ENCODE measurements at places on chromosomes 7 and 10. TPM values are rescaled to one million over a fixed set of nuclear protein-coding genes. Genes with fewer than 3 reads are reported as not detected.

- peak; percentile 46 for DNase-seq
Observed at GRCh38 chr10:72328045-72328828, 26.5 kb downstream of the DNAJB12 start.

DNA sequence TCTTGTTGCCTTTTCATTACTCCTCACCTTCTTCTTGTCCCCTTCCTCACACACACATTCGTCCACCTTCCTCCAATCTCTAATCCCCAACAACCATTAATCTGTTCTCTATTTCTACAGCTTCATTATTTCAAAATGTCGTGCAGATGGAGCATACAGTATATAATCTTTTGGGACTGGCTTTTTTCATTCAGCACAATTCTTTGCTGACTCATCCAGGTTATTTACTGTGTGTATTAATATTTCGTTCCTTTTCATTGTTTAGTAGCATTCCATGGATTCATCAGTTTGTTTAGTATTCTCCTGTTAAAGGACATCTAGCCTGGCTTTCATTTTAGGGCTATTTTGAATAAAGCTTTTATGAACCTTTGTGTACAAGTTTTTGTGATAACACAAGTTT lies 159.3 kb downstream of the PTPN20 start:
- DNase-seq = no peak

DNA sequence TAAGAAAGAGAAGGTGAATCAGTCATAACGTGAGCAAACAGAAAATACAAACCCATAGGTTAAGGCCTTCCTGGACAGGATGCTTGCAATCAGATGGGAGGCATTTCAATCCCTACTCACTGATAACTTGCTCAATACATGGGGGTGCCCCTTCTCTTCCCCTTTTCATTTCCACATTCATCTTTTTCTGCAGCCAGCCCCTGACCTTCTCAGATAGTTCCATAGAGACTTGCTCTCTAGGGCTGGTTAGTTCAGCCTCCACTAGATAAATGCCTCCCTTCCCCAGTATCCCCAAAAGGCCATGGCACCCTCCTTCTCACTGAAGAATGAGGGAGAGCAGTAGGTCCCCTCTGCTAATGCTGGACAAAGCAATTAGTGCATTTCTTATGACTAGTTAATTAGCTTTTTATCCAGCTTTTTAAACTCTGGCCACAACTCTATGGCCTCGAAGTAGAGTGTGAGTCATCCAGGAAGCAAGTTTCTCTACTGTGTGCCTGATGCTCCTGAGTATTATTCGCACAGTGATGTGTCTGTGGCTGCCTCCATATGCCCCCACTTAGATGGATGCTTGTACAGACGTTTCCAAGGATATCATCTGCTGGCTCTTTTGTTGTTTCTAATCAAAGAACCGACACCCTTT lies 12.7 kb downstream of the CHN2 start:
- peak; percentile 25 for DNase-seq

- DNase-seq = no peak
Observed at GRCh38 chr7:156141941-156142340, 329.7 kb upstream of the SHH start.

DNA sequence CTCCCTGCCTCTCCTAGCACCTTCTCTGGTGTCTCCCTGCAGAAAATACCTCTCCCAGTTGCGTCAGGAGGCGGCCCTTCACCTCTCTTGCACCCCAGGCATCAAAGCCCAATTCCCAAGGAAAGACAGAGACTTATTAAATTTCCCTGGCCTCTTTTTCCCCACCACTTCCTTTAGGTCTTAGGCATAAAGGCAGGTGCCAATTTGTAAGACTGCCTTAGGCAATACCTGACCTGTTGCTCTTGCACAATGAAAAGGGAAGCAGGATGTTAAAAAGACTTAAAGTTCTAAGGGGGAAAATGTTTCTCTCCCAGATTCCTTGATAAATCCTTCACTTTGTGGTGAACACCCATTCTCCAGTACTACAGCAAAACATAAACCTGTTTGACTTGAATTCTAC lies 186.7 kb downstream of the SLC25A13 start:
- no peak for DNase-seq

DNA sequence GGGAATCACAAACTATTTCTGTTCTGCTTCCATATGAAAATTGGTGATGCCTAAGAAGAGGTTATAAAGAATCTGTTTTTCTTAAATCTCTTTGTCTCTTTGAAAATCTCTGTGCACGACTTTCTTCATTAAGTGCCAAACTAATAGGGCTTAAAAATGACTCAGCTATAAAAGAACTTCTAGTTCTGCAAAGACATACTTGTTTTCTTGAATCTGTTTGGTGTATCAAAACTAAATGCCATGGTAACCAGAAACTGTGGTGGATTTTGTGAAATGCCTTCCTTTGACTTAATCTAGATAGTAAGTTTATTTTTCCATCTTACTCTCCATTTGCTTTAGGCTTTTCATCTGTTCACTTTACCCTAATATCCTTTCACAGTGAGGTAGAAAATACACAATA lies 417.8 kb downstream of the PARD3 start:
- DNase-seq = peak; percentile 75

GRCh38 chr10:82815680-82816079 lies 940.7 kb downstream of the NRG3 start:
- DNase-seq = no peak

DNA sequence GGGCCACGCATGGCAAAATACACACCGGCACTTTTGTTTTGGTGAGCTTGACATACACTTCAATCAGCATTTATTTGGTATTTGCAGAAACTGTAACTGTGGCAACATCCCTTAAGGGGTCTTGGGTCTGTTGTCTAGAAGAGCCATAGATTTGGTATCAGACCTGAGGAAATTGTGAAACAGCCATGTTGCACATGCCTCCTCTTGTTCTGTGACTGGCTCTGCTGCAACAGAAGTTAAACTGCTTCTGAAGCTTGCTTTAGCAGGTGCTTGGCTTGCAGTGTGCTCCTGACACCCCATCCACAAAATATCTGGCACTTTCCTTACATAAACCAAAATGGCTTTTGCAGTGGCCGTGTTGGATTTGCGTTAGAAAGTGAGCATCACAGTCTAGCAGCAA lies 247.3 kb downstream of the GATA3 start:
- DNase-seq = no peak

GRCh38 chr7:10889266-10889898 lies 84.3 kb upstream of the PHF14 start:
- peak; percentile 56 for DNase-seq

DNA sequence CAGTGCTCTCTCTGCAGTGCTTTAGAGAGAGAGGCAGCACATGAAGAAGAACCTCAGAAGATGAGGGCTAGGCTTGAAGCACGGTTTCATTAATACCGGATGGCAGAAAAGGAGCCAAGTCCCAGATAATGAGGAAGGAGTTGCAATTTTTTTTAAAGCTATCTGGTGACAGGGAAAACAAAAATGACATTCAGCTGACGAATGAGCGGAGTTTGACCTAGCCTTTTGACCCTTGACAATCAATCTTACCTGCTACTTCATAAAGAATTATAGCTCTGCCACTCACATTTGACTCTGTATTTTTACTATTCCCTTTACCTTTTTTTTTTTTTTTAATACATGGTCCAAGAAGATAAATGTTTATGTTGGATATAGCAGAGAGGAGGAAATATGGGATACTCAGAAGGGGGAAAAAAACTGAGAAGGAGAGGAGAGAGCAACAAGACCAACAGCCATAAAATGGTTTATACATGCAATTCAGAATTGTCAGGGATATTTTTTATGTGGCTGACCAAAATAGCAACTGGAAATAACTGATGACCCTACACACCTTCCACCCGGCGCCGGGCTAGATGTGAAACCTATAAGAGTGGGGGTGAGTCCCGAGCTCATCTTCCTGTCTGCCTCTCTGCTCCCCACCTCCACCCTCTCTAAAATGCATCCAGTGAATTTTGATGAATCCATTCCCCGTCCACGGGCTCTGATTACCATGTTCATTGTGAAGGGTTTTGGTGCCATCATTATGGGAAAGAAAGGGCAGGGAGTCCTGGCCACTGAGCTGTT lies 274.4 kb upstream of the YAE1 start:
- DNase-seq = no peak

DNA sequence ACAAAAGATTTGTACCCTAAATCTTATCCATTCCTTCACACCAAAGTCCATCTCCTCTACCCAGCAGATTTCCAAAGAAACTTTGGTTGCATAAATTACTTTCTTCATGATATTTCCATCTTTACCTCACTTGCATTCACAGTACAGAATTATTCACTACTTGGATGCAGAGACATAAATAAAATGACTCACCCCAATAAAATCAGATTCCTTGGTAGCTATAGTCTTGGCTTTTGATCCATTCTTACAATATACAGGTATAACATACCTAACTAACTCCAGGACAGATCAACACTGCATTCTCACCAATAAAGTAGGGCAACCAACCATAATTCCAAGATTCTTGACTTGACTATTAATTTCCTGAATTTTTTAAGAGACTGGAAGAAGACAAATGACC lies 815.1 kb downstream of the MAGI2 start:
- no peak for DNase-seq

DNA sequence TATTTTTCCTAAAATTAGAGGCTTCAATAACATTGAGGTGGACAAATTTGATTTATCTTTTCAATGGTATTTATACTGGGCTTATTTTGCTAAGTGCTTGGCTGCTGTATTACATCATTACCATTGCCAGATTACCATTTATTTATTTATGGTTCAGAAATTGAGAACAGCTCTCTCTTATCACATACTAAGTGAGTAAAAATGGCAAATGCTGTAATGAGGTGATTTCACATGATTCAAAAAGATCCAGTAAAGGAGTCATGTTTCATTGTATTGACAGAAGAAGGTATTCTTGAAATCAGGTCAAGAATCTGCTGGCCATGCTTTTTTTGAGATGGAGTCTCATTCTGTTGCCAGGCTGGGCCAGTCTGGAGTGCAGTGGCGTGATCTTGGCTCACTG lies 322.6 kb downstream of the KIF20B start:
- peak; percentile 54 for DNase-seq

DNA sequence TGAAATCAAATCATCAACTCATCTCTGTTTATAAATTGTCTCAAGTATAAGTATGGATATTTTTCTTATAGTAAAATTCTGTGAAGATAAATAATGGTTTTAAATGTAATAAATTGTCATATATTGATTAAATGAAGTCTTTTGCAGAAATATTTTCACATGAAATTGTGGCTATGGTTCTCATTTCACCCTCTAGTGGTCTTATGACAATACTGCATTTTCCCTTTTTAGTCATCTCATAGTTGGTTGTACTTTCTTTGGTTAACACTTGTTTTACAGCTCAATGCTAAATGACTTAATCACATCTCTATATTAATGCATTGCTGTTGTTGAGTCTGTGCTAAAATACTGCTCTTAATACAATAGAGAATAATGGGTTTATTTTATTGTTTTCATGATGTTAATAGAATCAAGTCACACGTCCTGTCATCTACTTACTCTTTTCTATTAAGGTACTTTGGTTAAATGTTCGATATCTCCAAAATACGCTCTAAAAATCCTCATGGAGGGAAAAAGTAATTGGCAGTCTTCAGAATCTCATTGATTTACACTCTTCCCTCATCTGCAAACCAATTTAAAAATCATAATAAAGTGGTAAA lies 38.0 kb upstream of the CACNA2D1 start:
- DNase-seq = peak; percentile 17

DNA sequence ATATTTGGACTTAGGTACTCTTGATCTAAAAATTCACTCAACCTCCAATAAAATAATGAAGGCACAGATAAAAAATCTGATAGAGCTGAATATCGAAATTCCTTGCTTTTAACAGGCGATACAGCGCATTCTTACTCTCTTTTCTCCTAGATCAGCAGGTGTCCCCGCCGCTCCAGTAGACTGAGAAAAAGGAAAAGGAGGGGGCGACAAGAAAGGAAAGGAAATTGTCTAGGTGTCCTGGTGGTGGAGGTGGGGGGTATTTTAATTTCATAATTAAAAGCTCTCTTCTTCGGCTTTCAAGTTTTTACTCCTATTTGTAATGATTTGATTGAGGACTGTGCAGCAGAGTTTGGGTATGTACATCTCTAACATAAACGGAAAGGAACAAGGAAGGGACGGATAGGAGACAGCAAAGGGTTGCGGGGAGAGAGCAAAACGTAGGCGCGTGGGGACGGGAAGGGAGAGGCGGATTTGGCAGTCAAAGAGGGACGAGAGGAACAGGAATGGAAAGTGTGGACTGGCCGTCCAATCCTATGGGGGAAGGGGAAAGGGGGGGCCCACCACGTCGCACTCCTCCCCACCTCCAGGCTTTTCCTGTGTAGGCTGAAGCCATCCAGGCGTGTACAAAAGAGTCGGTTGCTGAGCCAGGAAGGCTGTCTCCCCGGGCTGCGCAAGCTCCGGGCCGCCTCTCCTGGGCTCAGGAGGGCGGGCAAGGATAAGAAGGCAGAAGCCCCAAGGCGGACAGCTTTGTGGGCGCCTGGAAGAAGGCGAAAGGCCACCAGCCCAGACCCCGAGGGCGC lies 875 bp upstream of the HECTD2 start:
- DNase-seq = peak; percentile 94

- DNase-seq = no peak
Observed at GRCh38 chr7:96861-97260, 95.5 kb upstream of the FAM20C start.

GRCh38 chr7:25427721-25428120 lies 199.4 kb upstream of the NPVF start:
- no peak for DNase-seq

DNA sequence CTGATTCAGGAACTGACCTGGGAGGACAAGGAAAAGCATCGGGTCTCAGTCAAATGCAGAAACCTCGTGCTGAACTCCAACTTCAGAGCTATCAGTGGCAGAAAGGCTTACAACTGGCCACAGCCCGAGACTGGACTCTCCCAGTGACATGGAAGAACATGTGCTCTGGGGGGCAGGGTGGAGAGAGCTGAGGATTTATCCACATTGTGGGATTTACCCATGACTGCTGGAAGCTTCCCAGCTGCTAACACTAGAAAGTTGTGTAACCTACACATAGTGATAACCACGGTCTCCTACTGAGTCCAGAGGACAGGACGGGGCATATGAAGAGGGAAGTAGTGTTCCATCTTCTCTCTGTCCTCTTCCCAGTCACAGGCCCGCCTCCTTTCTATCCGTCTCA lies 103.4 kb downstream of the ITIH5 start:
- peak; percentile 29 for DNase-seq

GRCh38 chr10:48551861-48552591 lies 52.8 kb downstream of the ARHGAP22 start:
- DNase-seq = peak; percentile 74

GRCh38 chr7:32942415-32943251 lies 14.6 kb upstream of the FKBP9 start:
- peak; percentile 69 for DNase-seq

ITPRID1 gene
- total RNA-seq = not detected

NUTM2A gene
- 0.51 TPM for total RNA-seq

PAX2 gene
- not detected for total RNA-seq

NAT16 gene
- total RNA-seq = not detected

YKT6 gene
- total RNA-seq = 90.0 TPM

MCMBP gene
- total RNA-seq = 48.0 TPM

DLX5 gene
- not detected for total RNA-seq

MET gene
- total RNA-seq = 29.8 TPM

Measured in fibroblast of lung (primary cell).